ENCODE measurements at places on chromosomes 4 and X.
A peak's percentile ranks its signal among the peaks of the same experiment; 100 is the strongest.

DNA sequence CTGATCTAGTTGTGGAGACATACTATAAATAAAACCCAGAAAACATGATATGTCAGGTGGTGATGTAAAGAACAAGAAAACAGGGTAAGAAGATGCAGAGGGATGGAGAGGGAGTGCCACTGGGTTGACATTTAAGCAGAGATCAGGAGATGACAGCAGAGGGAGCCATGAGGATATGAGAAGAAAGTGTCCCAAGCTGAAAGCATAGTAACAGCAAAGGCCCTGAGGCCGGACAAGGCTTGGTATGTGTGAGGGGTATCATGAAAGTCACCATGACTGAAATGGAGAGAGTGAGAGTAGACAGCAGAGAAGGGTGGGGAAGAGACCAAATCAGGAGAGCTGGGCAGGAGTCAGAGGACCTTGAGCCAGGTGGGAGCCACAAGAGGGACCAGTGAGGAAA lies 3.4 kb downstream of the GPKOW start:
- DNase-seq, result no peak

DNA sequence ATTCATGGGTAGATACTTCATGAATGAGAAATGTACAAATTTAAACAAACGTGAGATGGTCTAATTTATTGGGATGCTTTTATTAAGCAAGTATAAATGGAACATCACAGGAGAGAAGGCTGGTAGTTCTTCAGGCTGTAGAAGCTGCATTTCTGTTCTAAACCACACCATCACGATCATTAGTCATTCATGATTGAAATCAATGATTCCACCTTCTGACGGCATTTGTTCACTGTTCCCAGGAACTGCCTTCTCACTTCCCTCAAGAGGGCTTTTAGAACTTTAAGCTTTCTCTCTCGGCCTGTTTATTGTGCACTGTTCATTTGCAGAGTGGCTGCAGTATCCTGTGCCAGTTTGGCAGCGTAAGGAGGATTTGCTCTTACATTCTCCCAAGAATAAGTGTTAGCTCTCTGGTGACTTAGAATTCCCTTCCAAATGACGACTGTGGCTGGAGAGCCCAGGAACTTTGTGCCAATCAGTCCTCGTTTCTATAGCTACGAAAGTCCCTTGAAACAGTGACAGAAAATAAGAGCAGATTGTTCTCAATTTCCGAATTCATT lies 54.7 kb downstream of the MFAP3L start:
- DNase-seq, result no peak

GRCh38 chr4:39655876-39656275 lies 17.2 kb upstream of the SMIM14 start:
- DNase-seq, result no peak

GRCh38 chr4:89356086-89356485 lies 48.5 kb upstream of the GPRIN3 start:
- DNase-seq, result no peak

DNA sequence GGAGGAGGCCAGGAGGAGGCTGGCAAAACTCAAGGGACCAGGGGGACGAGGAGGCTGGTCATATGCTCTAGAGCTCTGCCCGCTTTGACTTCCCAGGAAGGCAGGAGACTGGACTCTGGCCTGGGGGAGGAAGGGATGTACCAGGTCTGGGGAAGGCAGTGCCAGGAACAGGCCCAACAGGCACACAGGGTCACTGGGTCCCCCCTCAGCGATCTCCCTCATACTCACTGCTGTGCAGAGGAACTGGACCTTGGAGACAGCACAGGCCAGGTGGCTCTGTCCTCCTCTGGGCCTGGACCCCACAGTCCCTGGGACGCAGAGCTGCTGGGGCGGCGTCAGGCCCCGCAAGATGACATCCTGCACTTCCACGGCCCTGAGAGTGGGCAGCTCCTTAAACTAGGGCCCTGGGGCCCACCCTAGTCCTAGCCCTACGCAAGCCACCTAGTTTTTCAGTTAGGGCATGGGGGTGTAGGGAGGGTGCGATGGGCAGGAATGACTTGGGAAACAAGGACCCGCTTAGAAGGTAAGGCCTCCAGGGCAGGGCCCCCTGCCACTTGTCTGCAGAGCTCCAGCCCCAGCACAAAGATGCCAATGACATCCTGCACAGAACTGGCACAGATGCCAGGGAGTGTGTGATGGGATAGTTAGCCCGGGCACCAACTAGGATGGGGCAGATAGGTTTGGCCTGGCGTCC lies 59.5 kb downstream of the HTRA3 start:
- no peak for DNase-seq

DNA sequence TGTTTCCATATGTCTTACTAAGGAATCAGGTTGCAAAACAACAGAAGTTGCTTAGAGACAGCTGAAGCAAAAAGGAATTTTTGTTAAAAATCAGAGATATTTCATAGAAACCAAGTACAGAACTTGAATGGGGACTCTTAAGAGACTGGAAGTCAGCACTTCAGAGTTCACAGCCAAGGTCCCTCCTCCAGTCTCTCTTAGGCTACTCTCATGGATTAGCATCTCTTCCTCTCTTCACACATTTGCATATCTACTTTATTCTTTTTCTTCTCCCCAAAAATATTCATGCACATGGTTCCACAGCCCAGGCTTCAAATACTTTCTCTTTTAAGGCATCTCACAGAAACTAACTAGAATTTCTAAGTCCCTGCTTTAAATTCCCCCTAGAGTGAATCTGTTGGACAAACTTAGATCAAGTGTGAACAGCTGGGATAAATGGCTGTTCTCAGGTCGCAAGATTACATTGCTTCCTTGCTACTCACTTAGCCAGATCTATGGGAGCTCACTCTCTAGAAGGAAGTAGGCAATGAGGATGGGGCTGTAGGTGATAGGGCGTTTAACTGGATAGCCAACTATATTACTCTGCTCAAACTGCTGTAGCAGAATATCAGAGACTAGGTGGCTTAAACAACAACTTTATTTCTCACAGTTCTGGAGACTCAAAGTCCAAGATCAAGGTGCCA lies 73.7 kb upstream of the GALNT7 start:
- DNase-seq, result peak; percentile 24
